Large intestine (tissue), 12 donors: ENCODE measurements at places on chromosomes 6 and 20.

DNA sequence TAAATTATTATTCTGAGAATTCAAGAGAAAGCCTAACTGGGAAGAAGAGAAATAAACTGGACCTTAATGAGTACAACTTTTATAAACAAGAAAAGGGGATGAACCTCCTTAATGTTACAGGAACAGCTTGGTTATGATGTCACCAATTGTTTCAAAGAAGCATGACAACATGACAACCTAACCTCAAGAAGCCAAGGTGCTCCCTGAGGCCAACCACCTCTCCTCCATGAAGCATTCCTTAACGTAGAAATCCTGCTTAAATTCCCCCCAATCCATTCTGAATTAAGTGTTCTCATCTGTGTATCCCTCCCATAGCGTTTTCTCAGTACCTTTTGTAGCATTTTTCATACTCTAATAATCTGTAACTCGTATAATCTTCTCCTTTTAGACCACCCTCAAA lies 1.7 kb downstream of the HBS1L start:
- DNase-seq = no peak

- DNase-seq = no peak
These were observed 3.8 kb downstream of the RIPOR2 start for GRCh38 chr6:24931718-24932691.

- DNase-seq = no peak
These were observed 50.9 kb downstream of the TNFRSF21 start for GRCh38 chr6:47258724-47259347.

GRCh38 chr6:27867945-27868300 lies 44.3 kb downstream of the OR2B2 start:
- DNase-seq = no peak

DNA sequence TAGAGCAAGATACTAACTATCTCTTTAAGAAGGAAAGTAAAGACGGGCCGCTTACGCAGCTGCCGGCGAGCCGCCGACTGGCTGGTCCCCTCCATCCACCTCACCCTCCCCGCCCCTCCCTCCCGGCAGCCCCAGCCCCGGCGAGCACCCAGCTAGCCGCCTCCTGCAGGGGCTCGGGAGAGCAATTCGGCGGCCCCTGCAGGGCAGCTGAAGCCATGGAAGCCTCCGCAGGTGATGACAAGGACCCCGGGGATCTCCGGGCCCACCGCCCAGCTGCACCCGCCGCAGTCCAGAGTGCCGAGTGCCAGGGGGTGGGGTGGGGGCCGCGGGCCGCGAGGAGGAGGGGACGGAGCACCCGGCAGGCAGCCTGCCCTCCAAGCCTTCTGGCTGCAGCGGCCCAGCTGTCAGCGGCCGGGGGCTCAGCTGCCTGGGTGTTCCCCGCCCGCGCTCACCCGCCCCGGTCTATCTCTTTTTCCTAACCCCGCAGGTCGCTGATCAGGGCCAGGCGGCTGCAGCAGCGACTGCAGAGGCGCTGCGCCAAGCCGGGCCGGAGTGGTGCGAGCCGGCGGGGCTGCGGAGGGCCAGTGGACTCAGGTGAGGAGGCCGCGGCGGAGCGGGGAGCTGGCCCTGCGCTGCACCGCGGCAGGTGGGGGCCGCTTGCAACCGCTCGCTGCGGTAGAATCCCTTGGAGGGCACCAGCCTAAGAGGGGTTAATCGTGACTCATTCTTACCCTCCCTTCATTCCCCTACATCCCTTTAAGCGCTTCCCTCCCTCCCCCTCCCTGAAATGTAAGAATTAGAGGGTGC lies at the start of gene SNPH:
Gene SNPH, plus strand, starts transcription at position 128 of the 807 bp plus-strand sequence. CDS start 29,946 bp downstream, outside the sequence.
- DNase-seq = peak; percentile 66

DNA sequence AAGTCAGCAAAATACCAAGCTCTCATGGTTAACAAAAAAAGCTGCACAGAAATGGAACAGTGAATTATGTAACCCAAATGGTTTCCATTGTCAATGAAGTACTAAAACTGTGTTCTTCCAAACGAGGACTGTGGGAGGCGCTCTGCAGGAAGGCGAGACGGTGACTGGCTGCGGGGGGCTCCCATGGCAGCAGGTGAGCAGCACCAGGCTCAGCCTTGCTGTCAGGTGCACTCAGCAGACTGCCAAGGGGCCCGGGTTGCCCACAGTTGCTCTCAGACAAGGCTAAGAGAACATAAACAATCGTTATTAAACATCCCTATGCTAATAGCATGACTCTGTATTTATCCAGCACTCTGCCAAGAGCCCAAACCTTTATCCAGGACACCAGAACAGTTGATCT lies 630.3 kb upstream of the ARID1B start:
- DNase-seq = no peak

DNA sequence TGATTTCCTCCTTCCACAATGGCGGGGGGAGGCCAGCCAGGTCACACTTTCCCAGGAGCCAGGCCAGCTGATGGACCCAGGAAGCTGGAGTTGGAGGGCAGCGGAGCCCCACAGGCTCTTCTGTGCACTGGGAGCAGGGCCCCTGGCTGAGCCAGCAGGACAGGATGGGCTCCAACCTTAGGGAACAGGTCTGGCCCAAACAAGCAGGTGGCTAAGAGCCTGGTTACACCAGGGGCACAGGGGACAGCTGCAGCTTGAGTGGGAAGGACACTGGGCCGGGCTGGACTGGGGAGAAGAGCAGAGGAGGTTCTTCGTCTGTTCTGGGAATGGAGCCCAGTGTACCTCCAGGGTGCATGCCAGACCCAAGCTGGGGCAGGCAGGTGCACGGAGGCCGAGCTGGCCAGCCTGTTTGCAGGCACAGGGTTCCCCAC lies 102.3 kb downstream of the DLL1 start:
- DNase-seq = no peak
